ENCODE measurements at places on chromosomes 3 and 15. TPM values are rescaled to one million over a fixed set of nuclear protein-coding genes. Genes with fewer than 3 reads are reported as not detected.

The CCDC13 gene
- 2.4 TPM for total RNA-seq

DNA sequence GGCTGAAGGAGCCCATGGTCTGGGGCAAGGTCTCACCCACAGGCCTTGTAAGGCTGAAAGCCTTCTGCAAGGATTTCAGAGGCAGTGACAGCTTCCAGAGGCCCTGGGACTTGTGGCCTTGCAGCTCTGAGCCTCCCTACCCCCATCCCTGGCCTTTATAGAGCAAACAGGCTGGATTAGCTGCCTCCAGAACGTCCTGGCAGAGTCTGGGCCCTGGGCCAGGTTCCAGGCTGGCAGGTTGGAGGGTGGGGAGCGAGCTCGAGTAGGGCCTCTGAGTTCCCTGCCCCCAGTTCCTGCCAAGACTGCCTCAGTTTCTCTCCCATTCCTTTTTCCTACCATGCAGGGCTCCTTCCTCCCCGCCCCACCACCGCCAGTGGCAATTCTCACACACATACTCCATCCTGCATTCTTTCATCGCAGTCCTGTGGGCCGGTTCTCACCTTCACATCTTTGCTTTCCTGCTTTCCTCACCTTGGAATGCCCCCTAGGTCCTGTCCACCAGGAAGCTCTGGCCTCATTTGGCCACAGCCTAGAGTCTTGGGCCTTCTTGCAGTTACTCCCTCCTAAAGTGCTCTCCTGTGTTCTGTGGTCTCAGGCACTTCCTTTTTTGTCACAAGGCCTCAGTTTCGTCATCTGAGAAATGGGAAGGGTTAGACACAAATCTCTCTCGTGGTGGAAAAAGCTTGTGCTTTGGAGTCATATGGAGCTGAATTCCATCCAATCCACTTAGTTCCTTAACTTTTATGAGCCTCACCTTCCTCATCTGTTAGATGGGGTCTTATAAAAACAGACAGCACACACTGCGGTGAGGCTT, 2.7 kb downstream of the LMAN1L start:
- H3K27me3 ChIP-seq: peaks cover 12% of the 10 kb centered on the region
- DNase-seq: no peak
- H3K4me3 ChIP-seq: no peak overlapping the region
- H3K36me3 ChIP-seq: no peaks in the 10 kb centered on the region
- H3K27ac ChIP-seq: no peak overlapping the region

GRCh38 chr15:45785897-45786296, 151.1 kb downstream of the SQOR start:
- no peak overlapping the region for H3K27ac ChIP-seq
- no peaks in the 10 kb centered on the region for H3K27me3 ChIP-seq
- H3K36me3 ChIP-seq: no peaks in the 10 kb centered on the region
- no peak overlapping the region for H3K4me3 ChIP-seq
- H3K4me1 ChIP-seq: no peaks in the 10 kb centered on the region

GRCh38 chr3:73446467-73447110, 178.2 kb downstream of the PDZRN3 start:
- DNase-seq: no peak
- no peaks in the 10 kb centered on the region for H3K27me3 ChIP-seq
- peaks cover 4% of the 10 kb centered on the region for H3K36me3 ChIP-seq

GRCh38 chr3:171229173-171229572, 202.7 kb upstream of the SLC2A2 start:
- no peak overlapping the region for H3K27ac ChIP-seq
- H3K4me1 ChIP-seq: peaks cover 17% of the 10 kb centered on the region
- no peak for DNase-seq
- H3K4me3 ChIP-seq: no peak overlapping the region
- H3K27me3 ChIP-seq: peaks cover 4% of the 10 kb centered on the region

GRCh38 chr3:105199217-105199616, 167.5 kb upstream of the ALCAM start:
- DNase-seq: no peak
- no peaks in the 10 kb centered on the region for H3K27me3 ChIP-seq
- no peak overlapping the region for H3K27ac ChIP-seq
- no peaks in the 10 kb centered on the region for H3K36me3 ChIP-seq

DNA sequence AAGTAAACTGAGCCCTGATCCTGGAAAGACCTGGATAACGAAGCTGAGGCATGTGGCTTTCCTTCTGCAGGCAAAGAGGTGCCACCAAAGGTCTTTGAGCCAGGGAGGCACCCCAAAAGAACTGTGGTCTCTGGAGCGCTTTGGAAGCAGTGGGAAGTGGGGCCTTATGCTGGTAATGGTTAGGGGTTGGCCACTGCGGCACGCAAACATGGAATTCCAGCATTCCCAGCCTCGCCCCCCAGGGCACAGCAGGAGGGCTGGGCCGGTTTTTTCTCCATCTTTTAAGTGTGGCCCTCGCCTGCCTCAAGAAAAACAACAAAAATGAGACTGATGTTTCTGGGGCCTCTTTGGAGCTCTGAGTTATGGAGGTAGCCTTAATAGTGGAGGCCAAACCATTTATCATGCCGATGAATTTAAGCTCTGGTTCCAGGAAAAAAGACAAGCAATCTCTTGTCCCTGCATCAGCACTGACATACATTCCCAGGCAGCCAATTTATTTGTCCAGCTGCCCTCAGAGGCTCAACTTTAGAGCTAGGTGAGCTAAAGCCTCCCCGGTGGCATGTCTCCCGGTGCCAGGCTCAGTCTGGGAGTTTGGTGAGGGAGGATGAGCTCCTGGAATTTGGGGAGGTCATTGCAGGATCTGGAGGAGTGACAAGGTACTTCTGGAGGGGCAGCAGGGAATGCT, 109.0 kb downstream of the TLE3 start:
- peaks cover 23% of the 10 kb centered on the region for H3K4me1 ChIP-seq
- peaks cover 43% of the 10 kb centered on the region for H3K27me3 ChIP-seq

- no peaks in the 10 kb centered on the region for H3K4me1 ChIP-seq
- H3K36me3 ChIP-seq: peaks cover 6% of the 10 kb centered on the region
- H3K4me3 ChIP-seq: no peak overlapping the region
These were observed 118.1 kb upstream of the CHD2 start for GRCh38 chr15:92781925-92782453.

The TRAT1 gene
- total RNA-seq: not detected

The DPPA2 gene
- 0.36 TPM for total RNA-seq

GRCh38 chr3:34891941-34892340, 747.4 kb upstream of the ARPP21 start:
- H3K36me3 ChIP-seq: no peaks in the 10 kb centered on the region
- no peaks in the 10 kb centered on the region for H3K4me1 ChIP-seq
- no peak overlapping the region for H3K4me3 ChIP-seq
- H3K27ac ChIP-seq: no peak overlapping the region
- DNase-seq: no peak

Data from type B pancreatic cell (in vitro differentiated cells).